ENCODE measurements at places on chromosomes 1 and 21.

DNA sequence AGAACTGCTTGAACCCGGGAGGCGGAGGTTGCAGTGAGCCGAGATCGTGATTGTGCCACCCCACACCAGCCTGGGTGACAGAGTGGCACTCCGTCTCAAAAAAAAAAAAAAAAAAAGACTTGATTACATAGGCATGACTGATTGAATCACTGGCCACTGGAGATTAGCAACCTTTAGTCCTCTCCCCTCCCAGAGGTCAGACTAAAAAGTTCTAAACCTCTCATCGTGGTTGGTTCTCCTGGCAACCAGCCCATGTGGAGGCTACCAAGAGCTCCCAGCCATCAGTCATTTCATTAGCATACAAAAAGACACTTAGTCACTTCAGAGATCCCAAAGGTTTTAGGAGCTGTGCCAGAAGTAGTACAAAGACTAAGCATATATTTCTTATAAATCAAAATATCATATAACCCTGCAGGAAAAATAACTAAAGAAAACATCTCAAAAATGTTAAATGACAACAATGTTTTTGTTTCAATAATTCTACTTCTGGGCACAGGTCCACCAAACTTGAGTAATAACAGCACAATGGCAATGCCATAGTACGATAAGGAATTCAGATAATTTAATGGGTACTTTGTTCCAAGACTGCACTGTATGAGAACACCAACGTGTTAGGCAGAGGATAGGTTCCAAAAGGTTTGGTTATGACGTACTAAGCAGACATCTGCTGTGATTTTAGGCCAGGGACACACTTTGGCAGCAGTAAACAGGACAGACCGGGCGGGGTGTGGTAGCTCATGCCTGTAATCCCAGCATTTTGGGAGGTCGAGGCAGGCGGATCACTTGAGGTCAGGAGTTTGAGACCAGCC lies 18.1 kb downstream of the USP48 start:
- no peak for DNase-seq

DNA sequence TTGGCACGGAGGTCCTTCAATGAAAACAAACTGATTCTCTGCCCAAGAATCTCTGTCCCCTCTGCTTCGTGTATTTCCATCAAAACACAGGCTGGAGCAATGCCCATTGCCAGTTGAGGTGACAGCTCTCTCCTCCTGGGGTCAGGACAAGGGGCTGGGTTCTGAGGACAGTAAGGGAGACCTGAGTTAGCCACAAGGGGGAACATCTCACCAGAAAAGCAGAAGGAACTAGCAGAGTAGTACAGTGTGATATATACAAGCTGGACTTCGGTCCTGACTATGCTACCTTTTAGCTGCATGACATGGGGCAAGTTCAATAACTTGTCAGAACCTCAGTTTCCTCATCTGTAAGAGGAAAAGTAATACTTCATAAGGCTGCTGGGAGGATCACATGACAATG lies 50.3 kb downstream of the SYT2 start:
- DNase-seq: no peak

DNA sequence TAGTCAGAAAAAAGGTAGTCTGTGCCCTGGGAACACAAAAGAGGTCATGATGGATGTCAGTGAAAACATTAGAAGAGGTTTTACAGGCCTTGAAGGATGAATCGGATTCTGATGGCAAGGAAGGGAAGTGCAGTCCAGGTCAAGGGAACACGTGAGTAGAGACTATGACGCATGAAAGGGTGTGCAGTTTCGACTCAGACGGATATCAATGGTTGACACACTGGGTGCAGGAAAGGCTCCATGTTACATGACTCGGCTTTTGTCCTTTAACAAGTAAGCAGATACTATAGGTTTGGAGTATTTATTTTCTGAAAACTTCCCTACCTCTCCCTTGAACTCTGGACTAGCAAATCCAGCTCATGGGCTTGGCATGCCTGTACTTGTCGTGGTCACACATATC lies 55.3 kb downstream of the SEC16B start:
- no peak for DNase-seq

- DNase-seq: no peak
Observed at GRCh38 chr1:65164633-65165032, 16.6 kb downstream of the AK4 start.

- no peak for DNase-seq
Observed at GRCh38 chr21:39071623-39072214, 111.5 kb downstream of the PSMG1 start.

DNA sequence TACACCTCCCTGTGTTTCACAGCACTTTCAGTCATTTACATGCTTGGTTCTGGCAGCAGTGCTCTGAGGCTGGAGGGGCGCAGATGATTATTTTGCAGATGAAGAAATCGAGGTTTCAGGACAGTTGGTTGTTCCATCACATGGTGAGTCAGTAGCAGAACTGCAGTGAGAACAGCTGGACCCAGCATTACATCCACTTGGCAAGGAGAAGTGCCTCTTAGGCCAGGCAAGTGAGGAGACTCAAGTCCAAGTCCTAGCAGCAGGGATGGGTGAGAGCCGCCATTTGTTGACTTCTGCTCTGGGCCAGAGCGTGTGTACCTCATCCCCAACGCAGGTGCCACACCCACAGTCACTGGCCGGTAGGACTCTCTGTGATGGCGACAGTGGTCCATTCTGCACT lies 26.8 kb upstream of the EPHA8 start:
- DNase-seq: no peak

DNA sequence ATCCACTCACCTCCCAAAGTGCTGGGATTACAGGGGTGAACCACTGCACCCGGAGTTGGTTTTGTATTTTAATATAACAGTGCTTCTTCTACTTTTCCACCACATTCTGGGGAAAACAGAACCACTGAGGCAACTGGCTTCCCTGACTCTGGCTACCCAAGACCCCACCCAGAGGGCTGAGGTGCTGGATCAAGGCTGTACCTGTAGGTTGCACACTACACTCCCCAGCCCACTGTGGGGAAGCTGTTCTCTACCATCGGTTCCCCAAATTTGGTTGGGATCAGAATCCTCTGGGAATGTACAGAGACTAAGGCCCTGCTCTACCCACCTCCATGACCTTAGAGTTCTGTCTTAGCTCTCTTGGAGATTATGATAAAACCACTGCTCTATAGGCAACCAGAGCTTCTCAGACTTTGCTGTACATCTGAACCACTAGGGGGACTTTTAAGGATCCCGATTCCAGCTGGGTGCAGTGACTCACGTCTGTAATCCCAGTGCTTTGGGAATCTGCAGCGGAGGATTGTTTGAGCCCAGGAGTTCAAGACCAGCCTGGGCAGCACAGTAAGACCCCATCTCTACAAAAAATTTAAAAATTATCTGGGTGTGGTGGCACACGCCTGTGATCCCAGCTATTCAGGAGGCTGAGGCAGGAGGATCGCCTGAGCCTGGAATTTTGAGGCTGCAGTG lies 51.6 kb downstream of the GNG4 start:
- no peak for DNase-seq

GRCh38 chr1:44648529-44649250 lies 25.6 kb downstream of the TMEM53 start:
- DNase-seq: no peak

DNA sequence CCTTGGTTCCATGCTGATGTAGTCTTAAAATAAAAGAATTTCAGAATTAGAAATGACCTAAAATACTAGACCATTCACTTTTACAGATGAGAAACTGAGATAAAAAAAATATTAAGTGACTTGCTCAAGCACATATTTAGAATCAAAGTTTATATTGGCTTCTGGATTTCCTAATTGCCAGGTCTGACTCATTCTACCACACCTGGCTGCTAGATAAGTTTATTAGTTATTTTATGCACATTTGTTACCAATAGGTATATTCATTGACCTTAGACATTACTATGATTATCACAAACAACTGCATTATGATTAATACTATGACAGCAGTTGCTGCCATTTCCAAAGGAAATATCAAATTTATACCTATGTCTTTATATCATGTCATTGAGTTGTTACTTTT lies 497.5 kb downstream of the RWDD3 start:
- no peak for DNase-seq

DNA sequence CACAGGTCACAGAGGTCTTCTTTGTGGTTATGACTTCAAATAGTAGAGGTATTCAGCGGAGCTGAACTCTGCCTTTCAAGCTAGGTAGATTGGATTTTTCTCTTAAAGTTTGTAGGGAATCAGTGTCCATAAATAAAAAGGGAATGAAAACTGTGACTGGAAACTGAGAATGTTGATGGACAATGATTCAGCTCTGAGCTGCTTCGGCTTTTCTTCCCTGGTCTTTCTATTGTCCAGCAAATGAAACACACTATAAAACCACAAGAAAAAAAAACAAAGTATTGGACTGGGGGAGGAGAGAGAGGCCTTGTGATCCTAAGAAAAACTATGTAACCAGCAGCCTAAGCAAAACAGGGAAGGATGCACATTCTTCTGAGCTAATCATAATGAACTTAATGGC lies 11.1 kb downstream of the TNNI3K start:
- DNase-seq: no peak

GRCh38 chr1:70843452-70843851 lies 204.2 kb downstream of the PTGER3 start:
- no peak for DNase-seq

DNA sequence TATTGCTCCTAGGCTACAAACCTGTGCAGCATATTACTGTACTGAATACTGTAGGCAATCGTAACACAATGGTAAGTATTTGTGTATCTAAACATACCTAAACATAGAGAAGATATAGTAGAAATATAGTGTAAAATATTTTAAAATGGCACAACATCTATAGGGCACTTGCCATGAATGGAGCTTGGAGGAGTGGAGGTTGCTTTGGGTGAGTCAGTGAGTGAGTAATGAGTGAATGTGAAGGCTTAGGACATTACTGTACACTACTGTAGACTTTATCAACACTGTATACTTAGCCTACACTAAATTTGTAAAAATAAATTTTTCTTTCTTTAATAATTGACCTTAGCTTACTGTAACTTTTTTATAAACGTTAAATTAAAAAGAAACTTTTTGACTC lies 7.9 kb downstream of the LEFTY2 start:
- DNase-seq: no peak

DNA sequence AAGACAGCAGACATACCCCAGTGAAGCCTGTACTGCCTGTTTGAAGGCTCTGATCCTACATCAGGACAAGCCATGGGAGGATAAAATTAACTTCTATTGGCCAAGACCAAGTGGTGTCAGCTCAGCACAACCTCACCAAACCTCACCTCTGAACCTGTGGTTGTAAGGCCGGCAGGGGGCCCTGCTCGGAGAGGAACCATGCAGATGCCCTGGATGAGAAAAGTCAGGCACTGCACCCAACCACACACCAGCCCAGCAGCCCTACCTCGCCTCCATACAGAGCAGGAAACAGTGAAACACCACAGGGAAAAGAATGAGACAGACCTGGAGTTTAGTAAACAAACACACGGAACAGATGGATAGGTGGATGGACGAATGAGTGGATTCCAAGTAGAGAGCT lies 70.0 kb upstream of the PAX7 start:
- no peak for DNase-seq

DNA sequence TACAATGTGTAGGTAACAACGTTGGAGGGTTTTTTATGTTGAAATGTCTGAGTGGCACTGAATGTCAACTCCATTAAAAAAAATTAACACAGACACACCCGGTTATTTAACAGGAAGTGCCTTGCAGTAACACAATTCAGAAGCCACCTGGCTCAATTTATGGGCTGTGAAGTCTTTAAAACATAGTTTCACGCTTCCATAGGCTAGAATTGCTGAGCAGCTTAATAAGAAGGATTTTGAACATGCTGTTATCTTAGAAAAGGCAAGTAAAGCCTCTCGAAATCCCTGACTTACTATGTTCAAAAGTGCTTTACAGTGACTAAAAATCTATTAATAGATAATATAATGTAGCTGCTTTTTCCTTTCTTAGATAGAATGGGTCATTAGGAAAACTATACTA lies 19.7 kb downstream of the SRSF4 start:
- DNase-seq: no peak

DNA sequence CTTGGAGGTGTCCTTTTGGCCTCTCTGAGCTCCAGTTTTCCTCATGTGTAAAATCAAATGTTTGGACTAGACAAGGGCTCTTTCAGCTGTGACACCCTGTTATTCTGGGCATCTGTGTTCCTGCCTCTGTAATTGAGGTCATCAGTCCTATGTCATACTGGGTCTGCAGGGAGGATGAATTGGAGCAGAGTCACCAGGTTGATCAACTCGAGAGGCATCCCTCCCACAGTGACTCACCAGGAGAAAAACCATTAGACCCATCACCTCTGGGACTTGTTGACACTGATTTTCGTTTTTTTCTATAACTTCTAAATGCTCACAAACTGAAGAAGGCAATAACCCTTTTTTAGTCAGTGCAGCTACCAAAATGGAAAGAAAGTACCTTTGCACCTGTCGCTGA lies 82.2 kb downstream of the ST6GALNAC5 start:
- DNase-seq: no peak

GRCh38 chr1:53366901-53367502 lies 39.1 kb upstream of the LRP8 start:
- no peak for DNase-seq

DNA sequence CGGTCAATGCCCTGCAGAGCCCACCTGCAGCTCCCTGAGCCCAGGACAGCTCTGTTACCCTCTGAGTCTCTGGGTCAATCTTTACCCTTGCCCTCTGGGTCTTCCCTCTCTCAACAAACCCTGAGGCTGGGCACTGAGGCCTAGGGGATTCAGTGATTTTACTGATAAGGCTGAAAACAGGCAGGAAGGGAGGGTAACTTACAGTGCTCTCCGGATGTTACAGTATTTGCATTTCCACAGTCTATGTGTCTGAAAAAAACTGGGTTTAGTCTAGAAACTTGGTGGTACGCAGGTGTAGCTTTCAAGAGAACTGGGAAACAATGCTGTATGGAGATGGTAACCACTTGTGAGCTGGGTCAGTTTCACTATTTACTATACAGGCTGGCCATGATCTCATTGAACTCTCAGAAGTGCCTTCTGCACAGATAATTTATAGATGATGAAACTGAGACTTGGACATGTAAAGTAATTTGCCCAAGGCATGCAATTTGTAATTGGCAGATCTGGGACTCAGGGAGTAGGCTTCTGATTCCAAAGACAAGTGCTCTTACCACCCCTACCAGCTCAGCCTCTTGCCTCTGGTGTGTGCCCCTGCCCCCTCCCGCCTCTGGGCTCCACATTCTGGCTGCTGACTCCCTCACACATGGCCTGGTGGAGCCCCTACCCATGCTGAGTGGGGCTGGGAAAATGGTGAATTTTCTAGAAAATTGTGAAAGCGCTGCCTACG lies 48.8 kb downstream of the TENT5C start:
- no peak for DNase-seq

DNA sequence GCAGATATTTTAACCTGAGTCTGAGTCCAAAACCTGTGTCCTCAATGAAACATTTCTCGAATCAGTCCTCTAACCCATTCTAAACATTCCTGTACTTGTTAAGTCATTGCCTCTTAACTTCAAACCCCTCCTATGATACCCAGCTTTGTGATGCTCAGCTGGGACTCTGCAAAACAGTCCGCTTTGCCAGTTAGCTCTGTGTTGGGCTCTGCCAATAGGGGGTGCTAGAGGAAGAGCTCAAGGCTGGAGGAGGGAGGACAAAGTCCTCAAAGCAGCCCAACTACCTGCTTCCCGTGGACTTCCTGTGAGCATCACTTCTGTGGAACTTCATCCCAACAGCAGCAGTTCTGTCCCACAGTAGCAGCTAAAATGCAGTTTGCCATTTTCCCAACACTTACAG lies 38.1 kb upstream of the SYT14 start:
- no peak for DNase-seq

GRCh38 chr1:64928325-64928724 lies 38.0 kb downstream of the JAK1 start:
- no peak for DNase-seq

Measured in T-helper 1 cell (primary cell).